RPMI7951 (cell line): ENCODE measurements at places on chromosomes 4 and X.

DNA sequence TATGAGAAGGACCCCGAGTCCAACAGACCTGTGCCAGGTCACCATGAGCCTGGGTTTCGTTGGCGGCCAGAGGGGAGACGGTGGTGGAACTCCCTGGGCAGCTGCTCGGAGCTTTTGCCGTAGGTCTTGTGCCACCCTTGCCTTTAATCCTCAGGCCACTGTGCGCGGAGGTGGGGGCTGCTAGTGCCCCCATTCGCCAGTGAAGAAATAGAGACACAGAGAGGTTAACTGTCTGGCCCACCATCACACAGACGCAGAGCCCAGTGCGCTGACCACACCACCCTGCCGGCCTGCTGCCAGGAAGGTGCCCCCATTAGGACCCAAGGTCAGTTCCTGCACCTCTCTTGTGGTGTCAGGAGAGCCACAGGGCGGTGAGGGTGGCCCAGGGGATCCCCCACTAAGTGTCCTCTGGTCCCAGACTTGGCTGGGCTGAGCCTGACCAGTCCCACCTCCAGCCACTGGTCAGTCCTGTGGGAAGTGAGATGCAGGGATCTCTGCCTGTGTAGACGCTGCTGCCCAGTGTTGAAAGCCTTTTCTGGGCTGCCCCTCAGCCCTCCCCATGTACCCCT, 28.3 kb upstream of the HTRA3 start:
- DNase-seq: no peak

DNA sequence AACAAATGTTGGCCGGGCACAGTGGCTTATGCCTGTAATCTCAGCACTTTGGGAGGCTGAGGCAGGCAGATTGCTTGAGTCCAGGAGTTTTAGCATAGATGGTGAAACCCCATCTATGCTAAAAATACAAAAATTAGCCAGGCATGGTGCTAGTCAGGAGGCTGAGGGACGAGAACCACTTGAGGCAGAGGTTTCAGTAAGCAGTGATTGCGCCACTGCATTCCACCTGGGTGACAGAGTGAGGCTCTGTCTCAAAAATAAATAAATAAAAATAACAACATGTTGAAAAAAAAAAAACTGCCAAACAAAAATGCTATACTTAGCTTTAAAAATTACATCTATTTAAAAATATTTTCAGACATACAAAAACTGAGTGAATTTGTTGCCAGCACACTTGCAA, 374.2 kb upstream of the SMIM31 start:
- no peak for DNase-seq

DNA sequence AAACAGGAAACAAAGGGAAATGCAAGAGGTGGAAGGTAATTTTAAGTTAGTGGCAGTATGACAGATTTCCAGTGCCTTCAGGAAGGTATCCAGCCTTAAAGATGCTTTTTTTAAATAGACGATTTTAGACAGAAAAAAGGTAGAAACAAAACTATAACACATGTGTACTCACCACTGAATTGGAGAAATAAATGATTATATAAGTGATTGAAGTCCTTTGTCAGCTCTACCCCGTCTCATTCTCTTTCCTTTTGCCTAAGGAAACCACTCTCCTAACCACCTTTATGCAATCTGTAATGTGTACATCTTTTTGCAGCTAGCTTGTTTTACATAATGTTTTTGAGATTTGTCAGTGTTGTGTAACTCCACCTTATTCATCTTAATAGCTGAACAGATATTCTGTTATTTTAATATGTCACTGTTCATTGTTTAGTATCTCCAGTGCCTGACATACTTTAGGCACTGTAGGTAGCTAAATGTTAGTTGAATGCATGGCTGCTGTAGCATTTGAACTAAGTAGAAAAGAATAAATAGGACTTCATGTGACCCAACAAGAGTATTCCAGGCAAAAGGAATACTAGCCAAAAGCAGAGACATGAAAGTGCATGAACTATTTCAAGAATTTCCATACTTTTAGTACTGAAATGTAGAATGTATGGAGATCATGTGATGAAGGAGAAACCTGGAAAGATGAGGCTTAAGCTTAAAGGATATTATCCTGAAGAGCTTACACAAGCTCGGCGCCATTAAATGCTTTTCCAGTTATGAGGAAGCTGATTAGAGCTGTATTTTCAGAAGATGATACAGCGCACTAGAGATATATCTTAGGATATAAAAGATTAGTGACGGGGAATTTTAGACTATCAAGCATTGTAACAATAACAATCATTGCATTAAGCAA, 865 bp downstream of the FAM200B start:
- DNase-seq: no peak

DNA sequence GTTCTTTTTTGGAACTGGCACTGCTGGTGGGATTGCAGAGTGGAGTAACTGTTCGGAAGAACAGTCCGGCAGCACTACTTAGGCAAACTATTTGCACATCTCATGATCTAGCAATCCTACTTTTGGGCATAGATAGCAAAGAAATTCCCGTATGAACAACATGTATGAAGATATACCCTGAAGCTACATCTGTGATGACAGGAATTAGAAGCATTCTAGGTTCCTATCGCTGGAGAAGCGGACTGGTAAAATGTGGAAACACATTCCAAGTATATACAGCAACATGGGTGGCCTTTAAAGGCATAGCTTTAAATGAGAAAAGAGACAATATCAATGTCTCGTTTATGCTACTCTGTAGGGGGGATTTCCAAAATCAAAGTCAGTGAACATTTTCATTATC, 3.1 kb downstream of the DCAF16 start:
- DNase-seq: peak; percentile 29
